ENCODE measurements at places on chromosomes 2 and 18.

DNA sequence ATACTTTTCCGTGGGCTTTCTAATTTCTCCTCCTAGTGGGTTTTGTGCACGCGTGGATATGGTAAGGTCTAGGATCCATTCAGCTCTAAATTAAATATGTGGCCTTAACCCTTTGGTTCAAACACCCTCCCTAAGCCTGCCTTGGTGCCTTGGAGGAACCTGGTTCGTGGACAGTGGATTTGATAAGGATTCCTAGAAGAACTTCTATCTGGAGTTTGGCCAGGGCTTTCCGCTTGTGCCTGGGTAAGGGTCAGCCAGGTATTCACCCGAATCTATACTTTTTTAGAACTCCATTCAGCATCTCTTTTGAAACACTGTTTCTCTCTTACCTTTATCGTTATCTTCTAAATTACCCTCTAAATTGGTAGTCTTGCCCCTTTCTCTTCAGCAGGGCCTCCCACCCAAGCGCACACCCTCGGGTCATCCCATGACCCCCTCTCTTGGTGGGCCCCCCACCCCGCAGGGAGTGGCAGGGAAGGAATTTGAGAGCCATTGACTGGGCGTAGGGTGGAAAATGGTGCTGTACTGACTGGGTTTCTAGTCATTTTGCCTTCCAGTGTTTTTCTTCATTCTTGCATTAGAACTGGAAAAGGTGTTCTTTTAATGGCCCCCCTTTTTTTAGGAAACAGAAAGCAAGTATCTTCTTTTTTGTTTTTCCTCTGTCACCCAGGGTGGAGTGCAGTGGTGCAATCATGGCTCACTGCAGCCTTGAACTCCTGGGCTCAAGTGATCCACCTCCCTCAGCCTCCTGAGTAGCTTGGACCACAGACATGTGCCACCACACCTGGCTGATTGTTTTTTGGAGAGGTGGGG, 1.8 kb downstream of the SOCS6 start:
- DNase-seq = no peak

GRCh38 chr2:240816584-240817495, 3.2 kb downstream of the KIF1A start:
- no peak for DNase-seq

GRCh38 chr2:240463274-240463865, 27.9 kb downstream of the GPC1 start:
- no peak for DNase-seq

- DNase-seq = no peak
These were observed 242.2 kb downstream of the TGIF1 start for GRCh38 chr18:3692113-3692621.

- no peak for DNase-seq
These were observed 385.4 kb upstream of the RND3 start for GRCh38 chr2:150872756-150873395.

DNA sequence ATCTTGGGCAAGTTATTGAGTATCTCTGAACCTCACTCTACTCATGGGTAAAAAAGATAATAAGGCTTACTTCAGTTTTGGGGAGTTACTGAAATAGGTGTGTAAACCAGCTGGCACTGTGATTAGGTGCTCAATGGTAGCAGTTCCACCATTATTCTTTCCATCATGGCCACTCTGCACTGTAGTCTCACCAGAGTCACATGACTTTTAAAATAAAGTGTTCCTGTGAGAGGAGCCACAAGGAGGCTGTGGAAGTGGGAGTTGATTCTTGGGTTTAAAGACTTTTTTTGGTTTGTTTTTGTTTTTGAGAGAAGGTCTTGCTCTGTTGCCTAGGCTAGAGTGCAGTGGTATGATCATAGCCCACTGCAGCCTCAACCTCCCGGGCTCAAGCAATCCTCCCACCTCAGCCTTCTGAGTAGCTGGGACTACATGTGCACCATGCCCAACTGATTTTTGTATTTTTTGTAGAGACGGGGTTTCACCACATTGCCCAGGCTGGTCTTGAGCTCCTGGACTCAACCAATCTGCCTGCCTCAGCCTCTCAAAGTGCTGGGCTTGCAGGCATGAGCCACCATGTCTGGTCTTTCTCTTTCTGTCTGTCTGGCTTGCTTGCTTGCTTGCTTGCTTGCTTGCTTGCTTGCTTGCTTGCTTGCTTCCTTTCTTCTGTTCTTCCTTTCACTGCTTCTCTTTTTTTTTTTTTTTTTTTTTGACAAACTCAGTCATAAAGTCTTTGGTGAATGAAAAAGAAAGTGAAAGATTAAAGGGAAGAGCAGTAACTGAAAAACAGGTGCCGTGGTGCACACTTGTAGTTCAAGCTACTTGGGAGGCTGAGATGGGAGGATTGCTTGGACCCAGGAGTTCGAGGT, 21.2 kb upstream of the ACVR1 start:
- no peak for DNase-seq

- no peak for DNase-seq
These were observed 64.7 kb upstream of the SLC8A1 start for GRCh38 chr2:40516604-40517003.

- no peak for DNase-seq
These were observed 540.0 kb upstream of the SLC39A10 start for GRCh38 chr2:195117011-195117410.

DNA sequence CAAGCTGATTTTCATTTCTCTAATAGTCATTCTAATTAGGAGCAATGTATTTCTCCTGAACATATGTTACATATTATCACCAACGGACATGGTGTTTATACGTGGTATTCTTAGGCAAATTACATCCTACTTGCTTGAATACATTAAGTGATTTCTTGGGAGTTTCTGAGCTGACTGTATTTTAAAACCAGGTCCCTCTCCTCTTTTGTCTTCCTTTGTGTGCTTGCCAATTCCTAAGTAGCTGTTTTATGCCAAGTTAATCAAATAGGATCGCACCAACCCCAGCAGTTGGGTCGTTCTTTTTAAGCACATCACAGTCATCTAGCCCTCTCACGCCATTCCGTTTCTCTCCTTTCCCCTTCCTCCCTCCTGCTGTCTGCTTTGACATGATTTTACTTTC, 75.4 kb upstream of the MAP2 start:
- DNase-seq = no peak

DNA sequence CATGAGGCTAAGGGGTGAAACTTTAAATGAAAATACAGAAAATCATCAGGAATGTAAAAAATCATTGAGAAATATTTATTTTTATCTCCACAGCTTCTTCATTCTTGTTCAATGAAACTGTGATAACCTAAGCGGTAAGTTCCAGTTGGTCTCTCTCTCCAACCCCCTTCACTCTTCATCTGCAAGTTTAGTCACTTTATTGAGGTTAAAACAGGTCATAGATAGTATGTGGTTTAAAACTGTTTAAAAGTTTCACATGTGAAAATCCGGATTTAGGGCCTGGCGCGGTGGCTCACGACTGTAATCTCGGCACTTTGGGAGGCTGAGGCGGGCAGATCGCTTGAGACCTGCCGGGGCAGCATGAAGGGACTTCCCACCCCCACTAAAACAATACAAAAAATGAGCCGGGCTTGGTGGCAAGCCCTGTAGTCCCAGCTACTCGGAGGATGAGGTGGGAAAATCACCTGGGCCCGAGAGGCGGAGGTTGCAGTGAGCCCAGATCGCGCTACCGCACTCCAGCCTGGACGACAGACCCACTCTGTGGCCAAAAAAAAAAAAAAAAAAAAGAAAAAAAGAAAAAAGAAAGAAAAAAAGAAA, 1.6 kb upstream of the PHLPP1 start:
- DNase-seq = no peak
